Coronary artery (tissue), 2 donors: ENCODE measurements at places on chromosomes 11 and 22.

DNA sequence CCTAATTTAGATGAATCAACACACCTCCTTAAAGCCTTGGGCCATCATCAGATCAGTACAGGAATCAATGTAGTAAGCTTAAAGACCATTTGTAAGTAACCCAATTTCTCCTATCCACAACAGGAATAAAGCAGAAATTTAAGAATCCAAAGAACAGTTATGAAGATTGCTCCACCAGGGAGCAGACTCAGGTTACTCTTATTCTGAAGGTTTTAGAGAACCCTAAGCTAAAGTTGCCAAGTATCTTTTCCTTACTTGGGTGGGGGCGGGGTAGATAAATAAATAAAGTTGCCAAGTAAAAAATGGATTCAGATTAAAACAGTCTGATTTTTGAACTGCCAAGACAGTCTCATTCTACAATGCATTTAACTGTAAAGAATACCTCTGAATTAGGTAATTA lies 18.1 kb downstream of the CKAP5 start:
- no peak for DNase-seq

DNA sequence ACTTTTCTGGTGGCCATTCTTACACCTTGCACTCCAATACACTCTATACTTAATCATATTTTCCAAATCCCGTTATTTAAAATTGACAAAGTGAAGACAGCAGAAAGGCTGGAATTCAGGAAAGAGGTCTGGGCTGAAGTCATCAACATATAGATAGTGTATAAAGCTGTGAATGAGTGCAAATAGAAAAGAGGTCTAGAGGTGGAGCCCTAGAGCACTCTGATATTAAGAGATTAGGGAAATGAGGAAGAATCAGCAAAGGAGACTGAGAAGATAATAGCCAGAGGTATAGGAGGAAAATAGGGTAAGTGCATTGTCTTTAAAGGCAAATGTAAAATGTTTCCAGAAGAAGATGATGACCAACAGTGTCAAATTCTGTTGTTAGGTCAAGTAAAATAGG lies 7.9 kb downstream of the CTR9 start:
- DNase-seq = no peak

- no peak for DNase-seq
Observed at GRCh38 chr11:8235925-8236324, 27.8 kb downstream of the LMO1 start.

- DNase-seq = no peak
Observed at GRCh38 chr22:24578355-24579257, 14.3 kb downstream of the LRRC75B start.

DNA sequence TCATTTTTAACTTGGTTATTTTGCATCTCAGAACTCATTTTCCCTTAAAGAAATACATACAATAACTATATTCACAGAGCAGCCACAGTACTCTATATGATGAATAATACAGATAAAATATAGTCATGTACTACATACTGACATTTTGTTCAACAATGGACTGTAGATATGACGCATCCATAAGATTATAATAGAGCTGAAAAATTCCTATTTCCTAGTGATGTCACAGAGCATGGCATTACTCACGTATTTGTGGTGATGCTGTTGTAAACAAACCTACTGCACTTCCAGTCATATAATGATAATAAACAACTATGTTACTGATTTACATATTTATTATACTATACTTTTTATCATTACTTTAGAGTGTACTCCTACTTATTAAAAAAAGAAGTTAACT lies 38.7 kb downstream of the NARS2 start:
- DNase-seq = no peak

GRCh38 chr22:42792909-42793847 lies 63.9 kb downstream of the ARFGAP3 start:
- DNase-seq = no peak

- DNase-seq = no peak
Observed at GRCh38 chr22:37930270-37930951, 23.0 kb downstream of the C22orf23 start.

DNA sequence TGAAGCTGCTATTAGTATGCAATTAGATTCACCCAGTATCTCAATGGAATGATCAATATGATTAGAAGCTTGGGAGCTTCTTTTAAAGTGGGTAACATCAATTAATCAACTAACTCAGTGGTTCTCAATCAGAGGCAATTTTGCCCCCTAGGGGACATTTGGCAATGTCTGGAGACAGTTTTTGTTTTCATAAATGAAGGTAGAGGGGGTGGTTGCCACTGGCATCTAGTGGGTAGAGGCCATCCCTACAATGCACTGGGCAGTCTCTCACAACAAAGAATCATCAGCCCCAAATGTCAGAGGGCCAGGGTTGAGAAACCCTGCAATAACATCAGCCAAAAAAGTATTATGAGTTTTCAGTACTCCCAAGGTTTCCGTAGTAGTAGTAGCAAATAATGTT lies 5.9 kb upstream of the AMOTL1 start:
- DNase-seq = no peak

DNA sequence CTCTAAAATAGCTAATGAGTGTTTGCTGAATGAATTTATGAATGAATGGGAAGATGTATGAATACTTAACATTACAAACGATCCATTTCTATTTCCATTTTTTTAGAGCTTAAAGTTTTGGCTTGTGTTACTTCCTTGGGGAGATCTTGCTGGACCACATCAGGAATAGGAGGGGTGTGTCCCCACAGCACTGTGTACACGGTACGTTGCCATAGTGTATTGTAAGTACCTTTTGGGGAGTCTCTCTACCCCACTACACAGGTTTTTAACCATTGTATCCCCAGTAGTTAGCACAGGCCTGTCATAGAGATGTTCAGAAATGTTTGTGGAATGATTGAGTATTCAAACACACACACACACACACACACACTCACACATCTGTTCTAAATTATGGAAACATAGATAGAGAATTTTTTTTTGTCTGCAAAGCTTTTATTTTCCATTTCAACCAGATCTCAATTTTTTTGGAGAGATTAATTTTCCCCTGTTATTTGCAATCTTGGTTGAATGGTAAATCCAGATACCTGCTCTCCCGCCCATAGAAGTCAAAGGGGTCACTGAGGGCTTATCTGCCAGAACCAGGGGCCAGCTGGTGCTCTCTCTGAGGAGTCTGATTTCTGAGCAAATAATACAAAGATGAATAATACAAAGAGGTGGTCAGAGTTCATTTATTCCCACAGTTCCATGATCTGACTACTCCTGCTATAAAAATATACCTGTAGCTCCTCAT lies 471.0 kb downstream of the INSC start:
- DNase-seq = no peak

- DNase-seq = no peak
Observed at GRCh38 chr11:64861227-64861975, 16.9 kb upstream of the CDC42BPG start.

DNA sequence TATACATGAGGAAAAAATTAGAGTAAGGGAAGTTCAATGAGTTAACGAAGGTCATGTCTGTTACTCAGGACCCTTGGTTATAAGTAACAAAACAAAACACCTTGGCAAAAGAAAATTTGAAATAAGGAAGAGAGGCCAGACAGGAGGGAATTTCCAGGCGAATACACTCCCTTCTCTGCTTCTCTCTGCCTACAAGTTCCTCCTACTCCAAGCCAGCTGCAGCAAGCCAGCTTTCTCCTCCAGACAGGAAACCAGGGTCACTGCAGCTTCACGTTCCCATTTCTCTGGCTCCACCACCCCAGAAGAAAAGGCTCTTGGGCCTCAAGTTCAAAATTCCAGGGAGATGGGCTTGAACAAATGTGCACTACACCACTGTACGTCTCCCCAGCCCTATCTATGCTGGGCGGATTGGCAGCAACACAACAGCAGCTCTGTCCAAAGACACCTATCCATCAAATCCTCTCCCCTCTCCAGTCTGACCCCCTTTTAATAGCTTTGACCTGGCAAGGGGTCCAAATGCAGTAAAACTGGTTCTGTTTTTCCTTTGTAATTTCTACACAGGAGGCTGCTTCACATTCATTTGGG lies 27.7 kb downstream of the SMCO4 start:
- no peak for DNase-seq

GRCh38 chr22:24186892-24187670 lies 5.8 kb downstream of the SUSD2 start:
- no peak for DNase-seq

DNA sequence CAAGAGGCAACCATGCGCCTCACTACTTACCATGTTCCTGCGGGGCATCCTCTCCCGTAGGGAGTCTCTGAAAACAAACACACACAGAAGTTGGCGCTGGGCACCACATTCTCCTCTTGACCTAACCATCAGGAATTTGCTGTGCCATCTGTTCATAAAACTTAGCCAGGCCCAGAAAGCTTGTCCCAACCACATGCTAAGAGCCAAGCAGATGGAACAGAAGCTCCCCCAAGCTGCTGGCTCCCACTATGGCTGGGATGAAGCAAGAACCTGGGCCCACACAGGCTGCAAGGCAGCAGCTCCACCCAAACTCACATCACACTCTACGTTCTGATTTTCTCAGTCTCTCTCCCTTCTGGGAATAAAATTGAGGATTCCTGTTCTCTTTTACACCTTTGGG lies 17.4 kb downstream of the HPS4 start:
- DNase-seq = no peak

DNA sequence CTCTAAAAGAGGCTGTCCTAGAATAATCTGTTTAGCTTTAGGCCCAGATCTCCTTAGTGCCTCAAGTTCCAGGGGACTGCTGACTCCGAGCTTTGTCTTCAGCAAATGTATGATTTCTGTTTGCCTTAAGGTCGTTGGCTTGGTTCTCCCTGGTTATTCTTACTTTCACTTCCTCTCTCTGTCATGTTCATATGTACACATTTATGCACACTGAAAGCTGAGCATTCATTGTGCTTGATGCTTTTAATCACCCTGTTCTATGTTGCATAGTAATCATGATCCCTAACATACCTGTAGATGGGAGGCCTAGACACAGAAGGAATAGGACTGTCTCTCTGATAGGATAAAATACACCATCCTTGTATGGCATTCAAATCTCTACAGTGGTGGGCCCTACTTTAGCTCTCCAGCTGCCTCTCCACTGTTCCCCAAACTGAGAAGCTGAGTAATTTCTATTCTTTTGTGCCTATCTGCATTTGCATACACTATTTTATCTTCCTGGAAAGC lies 7.2 kb downstream of the PPFIBP2 start:
- no peak for DNase-seq

- no peak for DNase-seq
Observed at GRCh38 chr11:35061516-35062440, 77.2 kb upstream of the CD44 start.

DNA sequence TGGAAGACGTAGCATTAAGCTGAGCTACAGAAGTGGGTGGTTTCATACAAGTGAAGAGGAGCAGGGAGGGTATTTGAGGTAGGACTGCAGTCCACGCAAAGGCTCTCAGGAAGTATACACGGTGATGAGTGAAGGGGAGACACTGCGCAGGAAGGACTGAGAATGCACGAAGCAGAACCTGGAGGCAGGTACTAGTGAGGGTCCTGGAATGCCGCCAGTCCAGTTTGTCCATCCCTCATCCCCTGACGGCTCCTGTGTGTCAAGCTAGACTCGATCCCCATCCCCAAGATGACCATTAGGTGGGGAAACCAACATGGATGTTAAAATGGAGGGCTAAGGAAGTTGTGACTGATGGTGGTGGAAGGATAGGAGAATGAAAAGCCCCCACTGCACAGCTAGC lies 23.8 kb downstream of the ART5 start:
- no peak for DNase-seq

- DNase-seq = no peak
Observed at GRCh38 chr11:74746868-74747267, 1.8 kb upstream of the RNF169 start.

- DNase-seq = no peak
Observed at GRCh38 chr11:46381048-46381818, at the start of gene MDK. TSS of gene MDK (plus strand) at chr11:46381669. CDS start at chr11:46382058, 389 bp downstream.

DNA sequence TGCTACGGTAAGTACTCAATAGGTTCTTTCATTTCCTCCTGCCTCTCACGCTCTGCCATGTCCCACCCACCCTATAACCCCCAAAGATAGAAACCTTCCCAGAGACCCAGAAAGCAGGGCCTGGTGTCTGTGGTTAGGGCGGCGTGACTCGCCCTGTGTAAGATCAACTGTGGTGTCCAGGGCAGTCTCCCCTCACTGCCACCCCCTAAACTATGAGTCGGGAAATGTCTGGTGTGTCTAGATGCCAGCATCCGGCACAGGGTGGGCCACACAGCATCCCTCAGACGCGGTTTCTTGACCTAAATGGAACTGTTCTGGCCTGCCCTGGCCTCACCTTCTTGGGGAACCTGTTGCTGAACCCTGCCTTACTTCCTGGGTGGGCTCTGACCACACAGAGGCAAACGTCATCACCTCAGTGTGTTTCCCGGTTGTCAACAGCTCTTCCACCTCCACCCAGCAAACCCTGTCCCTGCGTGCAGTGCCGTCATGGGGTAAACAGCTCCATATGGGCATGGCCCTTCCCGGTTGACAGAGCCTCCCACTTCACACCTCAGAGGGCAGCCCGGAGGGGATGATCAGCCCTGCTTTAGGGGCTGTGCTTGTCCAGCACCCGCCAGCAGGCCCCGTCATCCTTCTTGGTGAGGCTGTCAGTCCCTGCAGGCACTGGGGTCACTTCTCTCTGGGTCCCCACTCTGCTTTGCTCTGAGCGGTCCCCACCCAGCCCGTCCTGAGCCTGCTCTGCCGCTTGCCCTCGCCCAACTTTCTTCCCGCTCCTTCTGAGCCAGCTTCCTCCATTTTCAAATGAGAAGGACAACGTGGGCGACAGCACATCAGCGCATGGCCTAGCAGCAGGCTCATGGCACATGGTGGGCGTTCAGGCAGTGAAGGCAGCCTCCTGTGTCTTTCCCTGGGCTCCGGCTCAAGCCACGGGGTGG lies 6.0 kb downstream of the WNT11 start:
- no peak for DNase-seq

DNA sequence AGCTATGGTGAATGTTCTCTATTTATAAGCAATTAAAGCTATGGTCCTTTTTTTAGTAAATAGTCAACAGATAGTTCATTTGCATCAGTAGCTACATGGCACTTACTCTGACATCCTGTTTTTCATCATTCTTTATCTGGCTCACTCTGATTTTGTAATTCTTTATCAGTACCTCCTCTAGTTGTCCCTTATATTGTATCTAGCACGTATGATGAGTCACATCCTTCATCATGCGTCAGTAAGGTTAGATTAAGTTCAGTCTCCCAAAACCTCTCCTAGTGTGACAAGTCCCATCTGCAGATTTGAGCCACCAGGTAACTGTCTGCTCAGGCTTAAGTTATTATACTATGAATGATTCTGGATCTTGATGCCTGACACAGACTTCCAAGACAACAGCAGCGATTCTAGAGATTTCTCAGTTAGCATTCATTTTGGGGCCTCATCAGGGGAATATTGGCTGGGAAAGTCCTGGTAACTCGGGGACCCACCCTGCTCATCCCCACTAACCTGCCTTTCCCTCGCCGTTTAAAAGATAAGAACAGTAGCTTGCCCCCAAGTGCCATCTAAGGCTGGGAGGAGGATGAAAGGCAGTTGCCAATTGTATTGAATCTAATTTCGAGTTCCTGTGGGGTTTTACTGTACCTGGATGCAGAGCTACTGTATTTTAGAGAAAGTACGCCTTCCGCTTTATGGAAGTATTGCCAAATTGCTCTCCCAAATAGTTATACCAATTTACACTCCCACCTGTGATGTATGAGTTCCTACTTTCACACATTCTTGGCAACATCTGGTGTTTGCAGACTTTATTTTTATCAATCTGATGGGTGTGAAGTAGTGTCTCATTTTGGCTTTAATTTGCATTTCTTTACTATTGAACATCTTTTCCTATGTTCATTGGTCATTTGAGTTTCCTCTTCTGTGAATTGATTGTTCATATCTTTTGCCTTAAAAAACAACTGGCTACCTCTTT lies 55.9 kb downstream of the ZC3H12C start:
- DNase-seq = no peak

GRCh38 chr11:72721689-72722049 lies 30.5 kb downstream of the ARAP1 start:
- DNase-seq = no peak

GRCh38 chr11:767238-767637 lies 10.0 kb downstream of the GATD1 start:
- DNase-seq = no peak
